ENCODE measurements at places on chromosomes 16 and 17. TPM values are rescaled to one million over a fixed set of nuclear protein-coding genes. Genes with fewer than 3 reads are reported as not detected.

GRCh38 chr17:82242977-82243647 is 14.3 kb downstream of the SLC16A3 start:
- peak; percentile 84 for DNase-seq

GRCh38 chr17:7041607-7042500 is 2.0 kb downstream of the SLC16A11 start:
- no peak for DNase-seq

DNA sequence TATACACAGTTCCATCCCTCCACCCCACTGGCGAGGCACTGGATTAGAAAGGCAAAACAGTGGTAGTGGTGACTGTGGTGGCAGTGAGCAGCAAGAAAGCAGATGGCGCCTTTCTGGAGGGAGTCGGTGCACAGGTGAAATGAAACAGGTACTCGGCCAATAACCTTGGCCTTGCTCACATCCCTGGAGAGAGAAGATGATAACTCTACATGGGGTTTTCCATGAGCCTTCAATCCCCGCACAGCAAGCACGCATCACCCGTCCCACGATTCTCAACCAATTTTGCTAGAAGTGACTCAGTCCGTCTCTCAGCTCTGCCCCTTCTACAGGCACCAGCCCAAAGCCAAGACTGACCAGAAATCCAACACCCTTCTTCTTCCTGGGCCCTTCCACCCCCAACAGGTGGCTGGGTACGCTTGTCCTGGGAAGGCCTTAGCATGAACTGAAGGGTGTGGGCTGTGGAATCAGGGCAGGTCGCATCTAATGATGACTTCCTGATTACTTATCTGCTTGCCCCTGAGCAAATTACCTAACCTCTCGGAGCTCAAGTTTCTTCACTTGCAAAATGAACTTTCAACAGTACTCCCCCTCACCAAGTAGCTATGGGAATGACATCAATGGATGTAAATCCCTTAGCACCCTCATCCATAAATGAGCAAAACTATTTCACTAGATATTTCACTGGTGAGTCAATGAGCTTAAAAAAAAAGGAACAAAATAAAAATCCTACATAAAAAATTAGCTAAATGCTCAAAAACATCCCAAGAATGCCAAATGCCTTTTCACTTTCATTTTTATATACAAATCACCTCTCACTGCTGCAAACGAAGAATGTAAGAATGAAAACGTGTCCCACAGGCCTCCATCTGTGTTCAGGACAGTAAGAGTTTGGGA is 18.0 kb downstream of the XPO6 start:
- DNase-seq, result no peak

The FUS gene
- polyA plus RNA-seq, result 681 TPM

- DNase-seq, result no peak
Measured at GRCh38 chr17:8455665-8456209, 20.1 kb downstream of the NDEL1 start.

DNA sequence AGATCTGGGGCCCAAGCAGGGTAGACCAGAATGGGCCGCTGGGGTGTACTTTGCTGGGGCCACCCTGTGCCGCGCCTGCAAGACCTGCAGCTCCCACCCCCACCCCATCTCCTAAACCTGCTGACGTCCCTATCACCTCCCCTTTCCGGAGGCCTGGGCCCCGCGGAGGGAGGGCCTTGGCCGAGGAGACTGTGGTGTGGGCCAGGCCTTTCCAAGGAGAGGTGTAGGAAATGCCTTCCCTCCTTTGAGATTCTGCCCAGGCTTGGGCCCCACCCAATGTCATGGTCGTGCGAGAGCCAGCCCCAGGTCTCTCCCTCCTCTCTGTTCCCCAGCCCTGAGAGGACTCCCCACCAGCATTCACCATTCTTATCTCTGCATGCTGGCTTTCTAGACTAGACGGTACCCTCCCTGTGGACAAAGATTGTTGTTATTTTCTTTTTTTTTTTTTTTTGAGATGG is 3.9 kb upstream of the WFIKKN2 start:
- no peak for DNase-seq

- DNase-seq, result no peak
Measured at GRCh38 chr16:81530296-81530721, 85.7 kb downstream of the CMIP start.

The HOXB8 gene
- 0.33 TPM for polyA plus RNA-seq

DNA sequence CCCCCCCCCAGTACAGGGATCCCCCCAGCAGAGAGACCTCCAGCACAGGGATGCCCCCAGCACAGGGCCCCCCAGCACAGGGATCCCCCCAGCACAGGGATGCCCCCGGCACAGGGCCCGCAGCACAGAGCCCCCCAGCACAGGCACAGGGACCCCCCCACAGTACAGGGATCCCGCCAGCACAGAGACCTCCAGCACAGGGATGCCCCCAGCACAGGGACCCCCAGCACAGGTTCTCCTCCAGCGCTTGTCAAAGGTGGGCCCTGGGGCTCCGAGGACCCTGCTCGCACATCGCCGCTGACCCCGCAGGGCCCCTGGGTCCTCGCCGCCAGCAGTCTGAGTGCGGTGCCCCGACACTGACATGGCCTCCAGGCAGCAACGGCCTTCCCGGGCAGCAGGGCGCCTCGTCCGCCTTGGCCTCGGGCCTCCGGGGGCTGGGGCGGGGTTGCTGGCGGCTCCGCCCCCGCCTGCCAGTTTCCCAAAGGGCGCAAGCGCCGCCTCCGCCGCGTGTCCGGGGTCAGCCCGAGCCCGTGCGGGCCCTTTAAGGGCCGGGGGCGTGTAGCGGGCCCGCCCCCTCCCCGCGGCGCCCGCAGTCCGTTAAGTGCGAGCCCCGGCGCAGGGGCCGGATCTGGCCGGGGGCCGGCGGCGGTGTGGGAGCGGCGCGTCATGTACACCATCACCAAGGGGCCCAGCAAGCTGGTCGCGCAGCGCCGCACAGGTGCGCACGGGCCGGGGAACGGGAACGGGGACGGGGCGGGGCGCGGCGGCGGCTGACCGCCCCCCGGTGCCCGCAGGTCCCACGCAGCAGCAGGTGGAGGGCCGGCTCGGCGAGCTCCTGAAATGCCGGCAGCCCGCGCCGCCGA is at the start of gene MCRIP2:
TSS of gene MCRIP2 (plus strand) at position 503 of the 863 bp plus-strand sequence. CDS start at position 667, 164 bp downstream.
- DNase-seq, result peak; percentile 56

GRCh38 chr16:57192720-57193486 is 6.8 kb downstream of the RSPRY1 start:
- no peak for DNase-seq

GRCh38 chr16:87484487-87485331 is 8.1 kb downstream of the ZCCHC14 start:
- DNase-seq, result no peak

Measured in right lung (tissue), 10 donors.